ENCODE measurements at places on chromosomes 2 and 18. TPM values are rescaled to one million over a fixed set of nuclear protein-coding genes. Genes with fewer than 3 reads are reported as not detected.

The IL1RN gene
- total RNA-seq: not detected

The LMAN2L gene
- total RNA-seq: 29.3 TPM

The HADHA gene
- 176 TPM for total RNA-seq

The SNX17 gene
- total RNA-seq: 162 TPM

The SGPP2 gene
- not detected for total RNA-seq

The SCN9A gene
- total RNA-seq: 2.6 TPM

The GKN2 gene
- not detected for total RNA-seq

The DSC3 gene
- total RNA-seq: 1.3 TPM

The LDAH gene
- 17.9 TPM for total RNA-seq

The RRM2 gene
- total RNA-seq: 63.5 TPM

The TNFRSF11A gene
- 2.3 TPM for total RNA-seq

The C2orf66 gene
- not detected for total RNA-seq

The NOSTRIN gene
- total RNA-seq: under 0.01 TPM

The PSMA8 gene
- total RNA-seq: not detected

The ABCG5 gene
- not detected for total RNA-seq

The IL1R2 gene
- 0.46 TPM for total RNA-seq

The ECEL1 gene
- total RNA-seq: not detected

The ZNF396 gene
- 0.32 TPM for total RNA-seq

The LIMS3 gene
- 11.4 TPM for total RNA-seq

The POTEI gene
- total RNA-seq: under 0.01 TPM

The CFAP65 gene
- not detected for total RNA-seq

The POTEJ gene
- not detected for total RNA-seq

The CAPN14 gene
- under 0.01 TPM for total RNA-seq

The EML6 gene
- 1.4 TPM for total RNA-seq

The NAB1 gene
- 43.5 TPM for total RNA-seq

The ARHGEF33 gene
- total RNA-seq: 0.15 TPM

The MYCN gene
- total RNA-seq: 0.65 TPM

All from epithelial cell of umbilical artery (primary cell).